AG08396 (cell line): ENCODE measurements at places on chromosomes 5 and 9.

DNA sequence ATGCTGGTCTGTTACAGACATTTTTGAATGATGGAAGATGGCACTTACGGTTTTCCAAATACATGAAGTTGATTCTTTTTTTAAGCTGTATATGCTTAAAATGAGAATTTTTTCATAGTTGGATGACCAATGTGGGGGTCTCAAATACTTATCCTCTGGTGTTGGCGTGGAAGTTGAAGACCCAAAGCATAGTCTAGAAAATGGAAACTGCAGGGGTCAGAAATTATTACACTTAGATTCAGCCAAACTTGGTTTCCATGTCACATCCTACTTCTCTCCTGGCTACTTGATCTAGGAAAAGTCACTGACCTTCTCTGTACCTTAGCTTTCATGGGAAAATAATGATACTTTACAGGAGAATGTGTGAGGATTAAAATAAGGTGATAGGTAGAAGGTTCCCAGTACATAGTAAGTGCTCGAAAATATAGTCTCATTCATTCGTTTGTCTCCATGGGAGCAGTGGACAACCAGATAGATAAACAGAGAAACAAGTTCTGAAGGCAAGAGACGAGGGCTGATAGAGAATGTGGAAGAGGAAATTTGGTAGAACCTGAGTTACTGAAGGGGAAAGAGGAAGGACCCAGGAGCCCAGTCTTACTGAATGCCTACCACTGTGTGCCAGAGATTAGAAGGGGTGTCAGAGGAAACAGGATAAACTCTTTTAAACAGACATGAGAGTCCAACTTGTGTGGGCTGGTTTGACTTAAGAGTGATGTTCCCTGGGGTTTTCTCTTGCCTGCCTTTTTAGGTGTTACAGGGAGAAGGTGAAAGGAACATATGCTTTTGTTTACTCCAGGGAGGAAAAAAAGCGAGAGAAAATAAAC, 560.3 kb upstream of the KLF4 start:
- no peak for DNase-seq

GRCh38 chr9:97889941-97890887, 32.1 kb downstream of the TRMO start:
- DNase-seq: peak; percentile 46

- DNase-seq: peak; percentile 33
These were observed 16.2 kb downstream of the PRKAA1 start for GRCh38 chr5:40781843-40782409.

GRCh38 chr5:178383919-178384815, 151.6 kb upstream of the PHYKPL start:
- DNase-seq: no peak

GRCh38 chr5:3778000-3778550, 182.4 kb downstream of the IRX1 start:
- no peak for DNase-seq

DNA sequence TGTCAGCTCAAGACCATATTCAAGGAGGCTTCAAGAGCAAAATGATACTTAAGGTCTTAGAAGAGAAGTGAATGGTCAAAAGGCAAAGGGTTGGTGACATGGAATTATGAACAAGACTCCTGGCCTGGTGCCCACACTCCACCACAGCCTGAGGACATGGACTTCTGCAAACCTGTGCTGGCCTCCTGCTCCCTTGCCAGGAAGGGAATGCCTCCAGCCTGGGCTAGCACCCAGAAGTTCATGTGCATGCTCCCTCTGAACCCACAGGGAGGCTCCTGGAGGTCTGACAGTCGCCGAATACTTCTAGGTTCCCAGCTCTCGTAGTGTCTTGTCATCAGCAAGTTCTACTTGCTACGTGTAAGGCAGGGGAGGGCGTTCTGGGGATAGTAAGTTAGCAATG, 156.7 kb downstream of the FSTL4 start:
- no peak for DNase-seq

- peak; percentile 64 for DNase-seq
These were observed 4.6 kb upstream of the DUSP1 start for GRCh38 chr5:172775326-172776234.

GRCh38 chr9:20314981-20315380, 307.3 kb downstream of the MLLT3 start:
- no peak for DNase-seq

GRCh38 chr9:14985419-14985818, 75.2 kb upstream of the FREM1 start:
- no peak for DNase-seq

- DNase-seq: no peak
These were observed 2.5 kb downstream of the FAM163B start for GRCh38 chr9:133606708-133607025.

DNA sequence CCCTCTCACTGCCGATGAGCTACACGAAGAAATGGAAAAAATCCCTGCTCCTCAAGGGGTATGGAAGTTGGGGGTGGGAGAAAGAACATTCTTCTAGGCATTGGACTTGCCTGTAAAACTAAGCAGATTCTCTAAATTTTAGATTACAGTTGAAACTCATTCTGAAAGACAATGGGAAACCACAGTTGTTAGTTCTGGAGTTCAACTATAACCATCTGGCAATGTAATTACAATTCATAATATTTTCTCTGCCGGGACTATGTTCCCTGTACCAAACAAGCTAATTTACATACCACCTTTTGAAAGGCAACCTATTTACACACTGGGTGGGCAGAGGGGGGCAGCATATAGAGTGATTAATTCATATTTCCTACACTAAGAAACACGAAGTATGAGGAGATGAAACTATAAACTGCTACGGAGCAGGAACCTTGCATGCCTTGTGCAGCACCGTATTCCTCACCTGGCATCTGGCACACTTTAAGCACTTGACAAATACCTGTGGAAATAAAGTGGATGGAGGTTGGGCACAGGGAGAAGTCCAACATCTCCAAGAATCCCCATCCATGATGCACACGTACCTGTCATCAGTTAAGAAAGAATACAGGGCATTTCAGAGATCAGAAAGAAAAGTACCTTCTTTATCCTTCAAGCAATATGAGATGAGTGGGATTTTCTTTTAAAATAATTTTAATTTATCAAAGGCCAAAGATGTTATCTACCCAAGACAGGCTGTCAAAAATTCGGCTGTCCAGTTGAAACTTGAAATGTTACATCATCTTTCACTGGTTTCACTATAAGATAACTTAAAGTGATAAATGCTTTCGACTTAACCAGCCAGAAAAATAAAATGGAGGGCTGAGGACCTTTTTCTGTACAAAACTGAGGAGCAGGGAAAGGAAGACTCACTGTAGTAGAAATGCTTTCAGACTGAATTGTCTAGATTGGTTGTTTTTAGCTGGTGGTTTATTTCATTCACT, 54.2 kb downstream of the SSBP2 start:
- no peak for DNase-seq

GRCh38 chr5:146079695-146080373, 25.5 kb downstream of the PLAC8L1 start:
- DNase-seq: no peak

- no peak for DNase-seq
These were observed 66.0 kb upstream of the FCN1 start for GRCh38 chr9:134983506-134984371.

- no peak for DNase-seq
These were observed 65.7 kb upstream of the SHB start for GRCh38 chr9:38134611-38135237.

GRCh38 chr5:107455111-107455544, 215.6 kb downstream of the EFNA5 start:
- peak; percentile 34 for DNase-seq
